ENCODE measurements at places on chromosomes 13 and 19.

- peak; percentile 49 for DNase-seq
These were observed 471.4 kb downstream of the LIG4 start for GRCh38 chr13:107743983-107744382.

DNA sequence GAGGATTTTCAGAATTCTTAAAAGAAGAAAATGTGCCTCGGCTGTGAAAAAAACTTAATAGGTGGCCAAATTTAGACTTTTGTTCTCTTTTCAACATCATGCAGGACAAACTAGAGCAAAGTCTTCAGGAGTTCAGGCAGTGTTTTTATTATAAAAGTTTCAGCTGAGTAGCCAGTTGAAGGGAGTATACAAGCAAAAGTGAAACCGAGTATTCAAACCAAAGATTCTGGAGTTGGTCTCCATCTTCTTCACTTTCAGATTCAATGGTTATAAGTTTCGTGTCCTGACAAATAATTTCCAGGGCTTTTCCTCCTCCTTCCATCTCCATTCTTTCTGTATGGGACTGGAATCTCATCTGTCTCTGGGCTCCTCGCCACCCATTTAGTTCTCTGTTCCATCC is 379.7 kb downstream of the GPC5 start:
- DNase-seq, result no peak

GRCh38 chr13:48843630-48844380 is 131.9 kb upstream of the FNDC3A start:
- no peak for DNase-seq

GRCh38 chr19:46898731-46899130 is 37.9 kb downstream of the ARHGAP35 start:
- peak; percentile 85 for DNase-seq

GRCh38 chr13:20566468-20566897 is 474 bp upstream of the IFT88 start:
- DNase-seq, result no peak

GRCh38 chr19:8665468-8666213 is 33.0 kb downstream of the ACTL9 start:
- DNase-seq, result no peak

Data from fibroblast of upper back skin (primary cell).